ENCODE measurements at places on chromosomes 7 and 10.

- peak; percentile 82 for DNase-seq
Observed at GRCh38 chr7:141975806-141976523, 2.4 kb upstream of the TAS2R38 start.

DNA sequence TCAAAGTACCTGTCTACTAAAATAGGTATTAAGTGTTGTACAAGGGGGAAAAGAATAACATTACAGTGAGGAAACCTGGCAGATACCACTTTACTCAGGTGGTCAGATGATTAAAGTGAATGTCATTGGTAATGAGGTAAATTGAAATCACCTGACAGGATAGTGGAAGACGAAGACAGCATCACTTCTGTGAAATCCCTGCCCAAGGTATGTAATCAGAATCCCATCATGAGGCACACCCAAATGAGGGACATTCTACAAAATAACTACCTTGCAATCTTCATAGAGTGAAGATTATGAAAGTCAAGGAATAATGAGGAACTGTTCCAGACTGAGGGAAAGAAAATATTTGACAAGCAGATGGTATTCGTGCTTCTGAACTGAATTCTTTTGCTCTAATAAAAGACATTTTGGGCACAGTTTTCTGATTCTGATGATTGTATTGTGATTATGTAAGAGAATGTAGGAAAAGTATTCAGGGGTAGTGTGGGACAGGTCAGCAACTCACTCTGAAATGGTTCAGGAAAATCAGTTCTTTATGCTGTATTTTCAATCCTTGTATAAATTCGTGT lies 33.3 kb upstream of the ARMS2 start:
- DNase-seq, result no peak

GRCh38 chr10:117360994-117361667 lies 14.1 kb downstream of the PDZD8 start:
- DNase-seq, result no peak

DNA sequence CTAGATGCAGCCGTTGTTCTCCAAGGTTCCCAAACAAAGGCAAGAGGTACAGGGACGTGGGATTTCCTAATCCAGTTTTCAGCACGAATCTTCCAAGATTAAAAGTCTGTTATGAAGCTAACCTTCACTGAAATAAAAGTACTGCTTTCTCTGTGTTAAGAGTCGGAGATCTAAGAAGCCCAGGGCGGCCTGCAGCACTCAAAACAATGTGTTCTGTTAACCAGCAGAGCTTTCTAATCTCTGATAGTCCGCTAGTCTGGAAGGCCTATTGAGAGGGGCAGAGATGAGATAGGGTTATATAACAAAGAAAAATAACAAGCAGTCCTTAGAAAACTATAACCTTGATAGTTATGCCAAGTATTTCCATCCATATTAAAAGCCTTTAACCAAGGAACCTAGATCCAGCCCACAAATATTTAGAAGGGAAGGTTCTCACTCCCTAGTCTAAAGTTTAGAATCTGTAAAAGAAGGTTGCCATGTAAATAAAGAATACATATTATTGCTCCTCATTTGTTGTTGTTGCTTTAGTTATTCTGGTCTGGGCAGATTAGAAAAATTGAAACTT lies 106.3 kb upstream of the SVIL start:
- no peak for DNase-seq

DNA sequence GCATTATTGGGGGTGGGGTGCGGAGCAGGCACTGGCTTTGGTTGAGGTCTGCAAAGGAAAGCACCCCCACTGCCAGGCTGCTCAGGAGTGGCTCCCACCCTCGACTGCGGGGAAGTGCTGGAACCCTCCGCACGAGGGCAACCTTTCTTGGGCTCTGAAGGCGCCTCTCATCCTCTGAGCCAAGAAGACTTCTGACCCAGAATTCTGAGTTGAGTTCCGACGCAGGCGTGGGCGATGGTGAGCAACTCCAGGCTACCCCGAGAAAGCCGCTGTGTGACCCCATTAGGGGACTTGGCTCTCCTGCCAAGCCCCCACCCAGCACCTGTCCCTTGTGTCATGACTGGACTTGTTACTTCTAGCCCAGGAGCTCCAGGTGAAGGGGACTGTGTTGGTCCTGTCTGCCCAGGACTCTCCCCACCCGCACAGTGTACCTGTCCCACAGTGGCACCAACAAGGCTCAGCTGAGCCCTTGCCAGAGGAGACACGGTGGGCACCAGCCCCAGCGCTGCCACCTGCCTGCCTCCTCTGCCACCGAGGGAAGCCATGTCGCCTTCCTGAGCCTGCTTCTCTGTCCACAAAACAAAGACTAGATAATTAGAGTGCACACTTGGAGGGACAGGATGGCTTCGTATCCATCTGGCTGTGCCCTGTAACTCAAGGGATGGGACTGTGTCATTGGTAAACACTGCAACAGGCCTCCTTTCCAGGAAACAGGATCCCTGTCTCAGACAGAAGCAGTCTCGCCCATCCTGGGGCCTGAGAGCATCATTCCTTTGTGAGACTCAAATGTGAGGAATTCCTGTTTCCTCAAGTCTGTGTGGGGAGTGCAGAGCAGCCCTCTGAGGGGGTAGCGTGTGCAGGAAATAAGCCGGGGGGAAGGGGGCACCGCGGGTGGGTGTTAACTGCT lies 128.8 kb downstream of the LHPP start:
- DNase-seq, result no peak

GRCh38 chr10:97328646-97329453 lies 5.7 kb downstream of the FRAT2 start:
- no peak for DNase-seq

- DNase-seq, result no peak
Observed at GRCh38 chr7:131931370-131931769, 374.9 kb upstream of the PODXL start.

DNA sequence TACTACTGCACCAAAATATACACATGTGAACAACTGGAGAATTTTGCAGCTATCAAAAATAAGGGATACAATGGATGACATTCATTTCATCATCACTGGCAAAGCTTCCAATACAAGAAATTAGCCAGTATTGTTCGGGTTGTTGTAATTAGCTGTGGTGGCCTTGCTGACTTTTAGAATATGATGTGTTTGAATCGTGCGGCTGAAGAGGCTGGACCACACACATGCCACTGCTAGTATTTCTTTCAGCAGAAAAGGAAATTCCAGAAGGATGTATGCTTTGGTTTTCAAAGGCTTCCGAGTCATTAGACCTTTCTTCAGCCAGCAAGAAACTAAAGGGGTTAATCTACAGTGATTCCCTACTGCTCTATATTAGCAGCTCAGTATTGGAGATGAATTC lies 16.6 kb downstream of the RPP38 start:
- DNase-seq, result no peak

- DNase-seq, result no peak
Observed at GRCh38 chr10:103709341-103709920, 145.9 kb downstream of the SH3PXD2A start.

DNA sequence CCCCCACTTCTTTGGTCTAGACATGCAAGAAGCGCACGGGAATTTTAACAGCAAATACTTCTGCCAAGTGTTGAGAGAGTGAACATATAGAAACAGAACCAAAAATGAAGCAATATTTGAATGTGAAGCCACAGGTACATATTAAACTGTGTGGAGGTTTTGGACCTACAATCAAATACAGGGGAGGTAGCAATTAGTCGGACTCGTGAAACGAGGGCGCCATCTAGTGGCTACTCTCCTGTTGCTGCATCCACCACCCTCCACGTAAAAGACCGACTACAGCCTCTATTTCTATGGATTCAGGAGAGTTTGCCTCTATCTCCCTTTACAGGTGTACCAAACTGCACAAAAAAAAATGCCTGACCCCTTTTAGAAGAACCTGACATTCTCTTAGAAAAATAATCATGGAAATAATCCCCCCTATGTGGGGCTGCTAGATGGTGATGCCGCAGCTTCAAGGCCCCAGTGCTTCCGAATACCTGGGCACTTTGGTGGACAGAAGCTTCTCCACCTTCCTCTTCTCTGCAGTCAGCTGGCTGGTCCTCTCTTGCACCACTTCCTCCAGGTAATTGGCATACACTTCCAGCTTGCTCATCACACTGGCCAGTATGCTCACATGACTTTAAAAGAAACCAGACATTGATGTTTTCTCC lies 31.7 kb downstream of the TECTB start:
- DNase-seq, result peak; percentile 10

DNA sequence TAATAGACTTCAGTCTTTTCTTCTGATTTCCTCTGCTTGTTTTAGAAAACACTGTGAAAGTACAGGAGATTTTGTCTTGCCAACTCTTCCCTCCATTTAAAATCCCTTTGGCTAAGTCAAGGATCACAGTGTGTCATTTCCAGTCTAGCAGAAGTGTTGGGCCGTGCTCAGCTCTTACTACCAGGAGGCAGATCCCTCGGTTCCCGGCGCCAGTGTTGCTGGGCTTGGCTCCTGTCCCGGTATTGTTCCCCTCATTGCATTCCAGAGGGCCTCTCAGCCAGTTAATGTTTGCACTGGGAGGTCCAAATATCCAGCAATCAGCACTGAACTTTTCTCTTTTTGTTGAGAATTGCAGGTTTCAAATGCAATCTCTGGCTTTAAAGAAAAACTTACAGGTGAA lies 612.1 kb upstream of the MGMT start:
- peak; percentile 16 for DNase-seq

GRCh38 chr7:88014581-88014980 lies 80.5 kb downstream of the ADAM22 start:
- no peak for DNase-seq

GRCh38 chr10:560314-560992 lies 129.0 kb downstream of the DIP2C start:
- DNase-seq, result no peak

- no peak for DNase-seq
Observed at GRCh38 chr7:113730309-113730955, 188.4 kb downstream of the PPP1R3A start.

- no peak for DNase-seq
Observed at GRCh38 chr10:81943583-81943982, 68.6 kb downstream of the NRG3 start.

- DNase-seq, result no peak
Observed at GRCh38 chr10:92901819-92902251, 53.5 kb downstream of the EXOC6 start.

GRCh38 chr10:110370006-110370405 lies 65.3 kb upstream of the SMNDC1 start:
- no peak for DNase-seq

- no peak for DNase-seq
Observed at GRCh38 chr10:72277340-72277995, 3.7 kb downstream of the DDIT4 start.

GRCh38 chr7:130879191-130879590 lies 145.2 kb upstream of the KLF14 start:
- no peak for DNase-seq

GRCh38 chr7:126973066-126973465 lies 279.7 kb downstream of the GRM8 start:
- no peak for DNase-seq

- no peak for DNase-seq
Observed at GRCh38 chr10:75003891-75004290, 107.6 kb upstream of the SAMD8 start.
